ENCODE measurements at places on chromosomes 6 and 20.

DNA sequence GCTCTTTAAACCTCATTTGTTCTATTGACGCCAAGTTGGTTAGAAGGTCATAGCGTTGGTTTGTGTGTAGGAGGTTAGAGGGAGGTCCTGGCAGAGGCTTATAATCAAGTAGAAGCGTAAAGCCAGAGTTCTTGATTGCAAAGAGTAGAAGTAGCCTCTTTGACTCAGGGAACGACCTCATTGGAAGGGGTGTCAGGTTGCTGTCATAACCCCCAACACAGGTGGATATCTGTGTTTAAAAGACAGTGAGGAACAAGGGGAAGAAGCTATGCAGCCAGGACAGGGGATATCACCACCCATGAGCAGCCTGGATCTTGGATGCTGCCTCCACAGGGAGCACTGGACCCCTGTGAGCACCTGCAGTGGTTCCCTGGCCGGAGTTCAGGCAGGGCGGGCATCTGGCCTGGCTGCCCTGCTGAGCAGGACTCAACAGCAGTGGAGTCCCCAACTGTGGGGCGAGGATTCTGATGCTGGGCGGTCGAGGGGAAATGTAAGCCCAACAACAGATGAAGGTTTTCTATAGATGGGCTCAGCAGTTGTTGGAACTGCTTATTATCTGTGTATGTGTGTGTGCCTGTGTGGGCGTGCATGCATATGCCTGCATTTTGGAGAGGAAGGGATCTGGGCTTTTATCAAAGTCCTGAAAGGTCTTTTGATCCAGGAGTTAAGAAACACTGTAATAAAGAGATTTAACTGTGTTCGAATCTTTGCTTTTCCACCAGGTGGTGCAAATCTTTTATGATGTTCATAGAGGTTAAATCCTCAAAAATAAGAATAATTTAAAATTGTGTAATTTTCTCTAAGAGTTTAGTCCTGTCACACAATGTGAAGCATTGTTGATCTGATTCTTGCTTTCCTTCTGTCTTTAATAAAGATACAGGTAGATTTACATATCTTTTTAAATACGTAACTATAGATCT is 27.7 kb downstream of the HIVEP1 start:
- DNase-seq = no peak

GRCh38 chr6:157117431-157118095 is 205.8 kb downstream of the TMEM242 start:
- no peak for DNase-seq

GRCh38 chr6:169069356-169069755 is 184.3 kb downstream of the THBS2 start:
- no peak for DNase-seq

DNA sequence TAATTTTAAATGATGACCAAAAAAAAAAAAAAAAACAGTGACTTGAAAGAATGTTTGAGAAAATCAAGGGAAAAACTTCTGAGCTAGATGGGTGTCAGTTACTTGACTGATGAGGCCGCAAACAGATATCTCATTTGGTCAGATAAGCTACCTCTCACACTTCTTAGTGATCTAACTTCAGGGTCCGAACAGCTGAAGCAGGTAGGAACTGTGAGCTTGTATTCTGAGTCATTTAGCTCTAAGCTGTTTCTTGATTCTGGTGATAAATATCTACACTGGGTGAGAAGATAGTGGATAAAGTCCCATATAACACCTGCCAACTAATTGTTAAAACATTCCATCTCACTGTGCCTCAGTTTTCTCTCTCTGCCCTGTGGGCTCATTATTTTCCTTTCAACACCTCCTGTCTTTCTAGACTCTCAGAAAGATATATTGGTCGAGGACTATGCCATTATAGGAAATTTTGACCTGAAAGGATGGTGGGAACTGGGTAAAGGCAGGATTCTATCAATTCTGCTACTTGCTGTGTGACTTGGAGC is 7.7 kb downstream of the KIF3B start:
- DNase-seq = no peak

- DNase-seq = no peak
Measured at GRCh38 chr6:92545861-92546260, 873.5 kb downstream of the EPHA7 start.

GRCh38 chr6:158081657-158081935 is 86.5 kb downstream of the SERAC1 start:
- no peak for DNase-seq

DNA sequence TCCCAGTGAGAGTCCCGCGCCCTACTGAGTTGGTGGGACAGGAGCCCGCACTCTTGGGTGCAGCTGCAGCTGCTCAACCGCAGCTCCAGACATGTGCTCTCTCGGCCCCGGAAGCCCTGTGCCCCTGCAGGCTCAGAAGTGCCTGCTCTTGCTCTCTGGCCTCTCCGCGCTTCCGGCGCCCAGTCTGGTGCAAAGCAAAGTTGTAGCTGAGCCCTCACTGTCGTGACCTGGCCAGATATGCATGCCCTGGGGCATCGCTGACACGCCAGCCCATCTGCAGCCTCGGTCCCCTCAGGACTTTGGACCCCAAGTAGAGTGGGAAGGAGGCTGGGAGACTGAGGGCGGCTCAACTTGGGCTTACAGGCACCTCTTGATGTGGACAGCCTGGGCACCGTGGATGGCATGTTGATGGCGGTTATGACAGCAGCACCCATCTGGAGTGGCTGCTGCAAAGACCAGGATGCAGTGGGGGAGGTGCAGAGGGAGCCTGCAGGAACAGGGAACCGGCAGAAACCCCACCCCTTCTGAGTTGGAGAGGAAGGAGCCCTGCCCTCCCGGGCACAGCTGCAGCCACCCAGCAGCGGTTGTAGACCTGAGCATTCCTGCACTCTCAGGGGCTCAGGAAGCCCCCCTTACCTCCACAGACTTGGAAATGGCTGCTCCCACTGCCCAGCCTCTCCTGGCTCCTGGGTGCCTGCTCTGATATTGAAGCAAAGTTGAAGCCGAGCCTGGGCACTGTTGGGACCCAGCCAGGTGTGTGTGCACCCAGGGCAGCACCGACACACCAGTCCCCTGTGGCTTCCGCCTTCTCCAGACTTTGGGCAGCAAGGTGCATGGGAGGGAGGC is 462.6 kb downstream of the TBC1D32 start:
- DNase-seq = no peak

DNA sequence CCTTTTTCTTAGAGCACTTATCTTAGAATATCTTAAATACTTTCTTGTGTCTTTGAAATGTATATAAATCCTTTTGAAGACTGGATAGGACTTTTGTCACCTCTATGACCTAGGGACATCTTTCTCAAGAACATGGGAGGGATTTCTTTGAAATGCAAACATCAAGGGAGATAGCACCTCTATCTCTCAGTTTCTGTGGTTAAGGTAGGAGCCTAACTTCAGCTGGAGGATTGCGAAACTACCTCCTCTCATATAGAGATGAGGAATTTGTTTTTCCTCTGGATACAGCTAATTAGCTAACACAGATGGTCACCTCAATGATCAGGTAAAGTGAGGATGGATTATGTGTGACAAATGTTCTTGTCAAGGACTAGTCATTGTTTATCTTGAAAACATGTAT is 631.3 kb upstream of the IMPG1 start:
- DNase-seq = no peak

GRCh38 chr20:32823737-32824588 is 4.2 kb downstream of the MAPRE1 start:
- no peak for DNase-seq

DNA sequence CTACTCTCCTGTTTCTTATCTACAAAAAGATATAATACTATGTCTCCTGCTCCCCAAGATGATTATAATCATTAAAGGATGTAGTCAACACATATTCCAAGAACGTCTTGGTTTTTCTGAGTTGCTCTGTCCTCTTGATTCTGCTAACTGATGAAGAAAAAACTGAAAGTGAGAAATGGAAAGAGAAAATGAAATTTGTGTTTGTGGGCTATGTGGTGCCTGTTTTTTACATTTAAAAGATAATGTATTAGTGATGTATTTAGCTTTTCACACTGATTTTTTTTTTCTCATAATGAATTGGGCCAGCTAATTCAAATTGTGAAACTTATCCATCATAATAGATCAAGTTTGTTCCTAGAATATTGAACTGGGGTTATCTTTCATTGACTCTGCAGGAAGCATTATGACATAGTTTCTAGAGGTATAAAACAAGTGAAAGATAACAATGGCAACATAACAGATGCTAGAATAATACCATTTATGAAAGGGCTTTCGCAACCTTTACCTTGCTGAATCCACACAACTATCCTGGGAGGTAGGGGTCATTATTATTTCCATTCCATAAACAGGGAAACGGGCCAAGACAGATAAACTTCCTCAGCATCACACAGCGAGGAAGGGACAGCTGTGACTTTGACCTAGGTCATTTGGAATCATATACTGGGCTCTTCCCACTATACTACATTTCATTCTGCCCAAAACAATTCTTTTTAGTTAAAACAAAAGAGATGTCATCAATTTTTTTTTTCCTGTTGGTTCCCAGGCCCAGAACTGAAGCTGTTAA is 336.7 kb downstream of the GJA1 start:
- DNase-seq = no peak

- no peak for DNase-seq
Measured at GRCh38 chr6:163943607-163944385, 529.3 kb downstream of the QKI start.

Measured in DMS 273 treated with DMSO at 0.1 percent for 48 hours (cell line).